ENCODE measurements at places on chromosomes 4 and X.
A peak's percentile ranks its signal among the peaks of the same experiment; 100 is the strongest.

- no peak for DNase-seq
Observed at GRCh38 chr4:1137063-1137776, 23.9 kb upstream of the RNF212 start.

GRCh38 chr4:147025042-147025441, 79.4 kb upstream of the TTC29 start:
- DNase-seq: no peak

- DNase-seq: no peak
Observed at GRCh38 chr4:76591992-76592391, 157.0 kb downstream of the SHROOM3 start.

DNA sequence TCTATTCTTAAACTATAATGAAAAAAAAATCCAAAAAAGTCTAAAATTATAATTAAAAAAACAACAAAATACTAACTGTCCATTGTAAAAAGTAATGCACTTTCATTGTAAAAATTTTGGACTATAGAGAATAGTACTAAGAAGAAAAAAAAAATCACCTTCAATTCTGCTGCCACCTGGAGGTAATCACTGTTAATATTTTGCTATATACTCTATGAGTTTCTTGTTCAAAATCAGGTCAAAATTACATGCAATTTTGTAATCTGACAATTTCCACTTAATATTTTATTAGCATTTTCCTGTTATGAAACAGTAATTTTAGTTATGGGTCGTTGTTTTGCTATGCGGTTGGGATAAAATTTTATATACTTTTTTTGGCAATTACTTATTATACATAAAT, 62.0 kb downstream of the HTT start:
- DNase-seq: no peak

DNA sequence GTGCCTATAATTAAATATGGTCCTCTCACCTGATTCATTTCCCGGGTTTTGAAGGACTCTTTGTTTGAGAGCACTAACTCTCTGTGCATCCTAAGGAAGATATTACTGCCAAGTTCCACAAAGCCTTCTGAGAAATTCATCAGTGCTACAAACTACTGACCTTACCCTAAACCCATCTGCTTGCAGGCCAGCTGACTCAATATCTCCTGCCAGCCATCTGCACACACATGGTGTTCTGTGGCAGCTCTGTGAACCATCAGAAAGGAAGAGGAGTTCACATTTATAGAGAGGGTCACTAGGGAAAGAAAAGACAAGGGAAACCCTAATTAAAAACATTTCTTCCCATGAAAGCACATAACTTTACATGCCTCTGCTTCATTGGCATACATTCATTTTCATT, 156.7 kb downstream of the ATP10D start:
- no peak for DNase-seq

- no peak for DNase-seq
Observed at GRCh38 chr4:40232610-40233009, 35.8 kb downstream of the RHOH start.

DNA sequence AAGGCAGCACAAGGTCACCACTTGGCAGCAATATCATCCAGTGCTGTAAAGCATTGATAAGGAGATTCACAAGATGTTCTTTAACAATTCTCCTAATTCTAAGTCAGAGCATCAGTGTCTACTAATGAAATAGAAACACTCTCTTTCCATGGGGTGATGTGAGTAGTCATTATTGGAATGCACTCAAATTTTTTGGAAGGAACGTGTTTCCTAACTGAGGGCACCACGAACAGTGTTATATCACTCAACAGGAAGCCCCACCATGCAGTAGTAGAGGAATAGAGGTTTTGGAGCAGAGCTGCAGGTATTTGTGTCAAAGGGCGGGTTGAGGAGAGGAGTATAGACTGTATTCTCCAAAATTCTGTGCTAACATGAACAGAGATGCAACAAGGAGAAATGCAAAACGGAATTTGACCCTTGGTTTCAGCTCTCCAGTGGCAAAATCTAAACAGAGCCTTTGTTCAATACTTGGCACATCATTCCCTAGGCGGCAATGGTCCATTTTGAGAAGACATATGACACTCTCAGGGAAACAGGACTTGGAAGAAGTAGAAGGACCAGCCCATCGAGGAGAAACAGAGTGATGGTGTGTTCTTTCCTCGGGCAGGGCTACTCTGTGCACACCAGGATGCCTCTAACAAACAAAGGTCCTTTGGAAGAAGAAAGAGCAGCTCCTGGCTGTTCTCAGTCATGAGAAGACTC, 98.9 kb downstream of the CPEB2 start:
- DNase-seq: no peak

DNA sequence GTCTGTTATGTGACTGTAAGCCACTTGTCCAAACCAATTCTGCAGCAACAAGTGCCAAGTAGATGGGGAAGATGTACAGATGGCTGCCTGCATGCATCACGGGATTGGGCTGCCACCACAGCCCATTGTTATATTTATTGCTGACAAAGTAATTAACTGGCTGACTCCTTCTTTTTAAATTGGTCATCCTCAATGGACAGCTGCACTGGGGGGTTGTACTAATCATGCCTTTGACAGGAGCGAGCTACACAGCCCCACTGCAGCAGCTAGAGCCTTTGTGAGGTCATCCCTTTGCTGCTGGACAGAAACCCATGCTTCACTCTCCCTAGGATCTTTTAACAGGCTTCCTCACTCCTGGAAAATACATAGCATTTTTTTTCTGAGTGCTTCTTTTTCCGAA, 146.7 kb upstream of the CXXC4 start:
- no peak for DNase-seq

GRCh38 chr4:7871356-7871755, 68.3 kb downstream of the AFAP1 start:
- DNase-seq: no peak

DNA sequence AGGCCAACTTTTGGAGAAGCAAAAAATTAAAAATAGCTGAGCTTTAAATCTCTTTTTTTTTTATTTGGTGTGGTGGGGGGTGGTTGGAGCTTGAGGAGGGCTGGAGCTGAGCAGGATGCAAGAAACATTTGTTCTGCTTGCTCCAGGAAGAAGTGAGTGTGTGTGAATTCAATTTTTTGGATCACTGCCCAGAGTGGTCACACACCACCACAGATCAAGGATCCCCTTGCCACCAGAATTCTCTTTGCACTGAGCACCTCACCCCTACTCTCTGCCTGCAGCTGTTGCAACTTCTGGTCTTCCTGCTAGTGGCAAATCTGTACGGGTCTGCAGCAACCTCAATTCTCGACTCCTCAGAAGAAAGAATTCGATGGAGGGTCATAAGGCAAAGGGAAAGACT, 19.9 kb upstream of the PLP1 start:
- no peak for DNase-seq

- DNase-seq: no peak
Observed at GRCh38 chr4:118758293-118758692, 73.1 kb downstream of the METTL14 start.

DNA sequence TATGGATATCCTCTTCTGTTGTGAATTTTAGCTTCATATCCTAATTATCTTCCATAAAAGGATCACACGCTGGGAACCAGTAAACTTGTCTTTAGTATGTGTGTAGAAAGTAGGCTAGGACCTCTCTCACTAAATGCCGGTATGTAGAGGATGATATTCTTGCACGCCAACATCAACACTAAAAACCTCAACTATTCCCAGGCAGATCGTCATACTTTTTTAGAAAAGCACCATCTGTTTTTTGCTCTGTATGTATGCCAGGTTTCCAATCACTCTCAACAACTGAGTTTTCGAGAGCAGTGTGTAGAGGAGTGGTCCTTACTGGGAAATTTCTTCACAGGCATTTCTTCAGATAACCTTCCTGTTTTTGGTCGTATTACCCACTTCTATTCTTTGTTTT, 283.6 kb downstream of the GALNTL6 start:
- no peak for DNase-seq

- no peak for DNase-seq
Observed at GRCh38 chr4:8185930-8186329, 13.2 kb upstream of the SH3TC1 start.

GRCh38 chr4:59920416-59920815, 1279.7 kb upstream of the ADGRL3 start:
- DNase-seq: no peak

- no peak for DNase-seq
Observed at GRCh38 chr4:106268786-106269185, 47.2 kb downstream of the TBCK start.

DNA sequence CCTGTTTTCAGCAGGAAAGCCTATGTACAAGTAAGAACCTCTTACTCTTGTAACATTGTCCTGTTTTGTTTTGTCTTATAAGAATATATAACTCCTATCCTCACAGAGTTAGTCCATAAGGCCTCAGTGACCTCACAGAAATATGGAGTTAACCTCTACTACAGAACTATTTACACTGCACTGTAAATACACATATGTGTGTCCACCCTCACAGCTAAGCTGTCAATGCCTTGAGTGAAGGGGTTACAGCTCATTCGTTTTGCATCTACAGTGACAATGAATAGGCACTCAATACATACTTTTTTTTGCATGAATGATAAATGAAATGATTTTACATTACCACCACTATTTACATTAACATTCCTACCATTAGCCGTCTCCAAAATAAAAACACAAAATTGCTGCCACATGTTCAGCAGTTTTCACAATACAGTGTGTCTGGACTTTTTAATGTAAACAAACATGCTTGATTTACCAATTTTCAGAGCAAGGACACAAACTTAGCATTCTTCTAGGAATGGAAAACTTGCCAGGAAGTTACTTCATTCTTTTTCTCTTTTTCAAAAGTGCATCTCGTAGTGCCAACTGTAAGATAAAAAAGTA, 9.5 kb upstream of the NAAA start:
- DNase-seq: no peak

DNA sequence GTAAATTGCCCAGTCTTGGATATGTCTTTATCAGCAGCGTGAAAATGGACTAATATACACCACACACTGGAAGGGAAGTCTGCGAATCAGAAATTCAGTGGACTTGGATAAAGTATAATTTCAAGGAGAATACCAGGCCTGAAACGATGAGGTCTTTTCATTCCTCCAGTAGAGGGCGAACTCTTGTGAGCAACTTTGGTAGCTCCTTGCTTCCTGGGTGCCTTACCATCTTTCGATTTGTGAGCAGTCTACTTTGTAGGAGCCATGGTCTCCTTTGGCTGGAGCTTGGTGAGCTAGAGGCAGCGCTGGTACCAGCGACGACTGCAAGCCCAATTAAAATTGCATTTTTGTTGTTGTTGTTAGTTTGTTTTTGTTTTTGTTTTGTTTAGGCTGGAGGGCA, 791.9 kb downstream of the FAT4 start:
- no peak for DNase-seq

DNA sequence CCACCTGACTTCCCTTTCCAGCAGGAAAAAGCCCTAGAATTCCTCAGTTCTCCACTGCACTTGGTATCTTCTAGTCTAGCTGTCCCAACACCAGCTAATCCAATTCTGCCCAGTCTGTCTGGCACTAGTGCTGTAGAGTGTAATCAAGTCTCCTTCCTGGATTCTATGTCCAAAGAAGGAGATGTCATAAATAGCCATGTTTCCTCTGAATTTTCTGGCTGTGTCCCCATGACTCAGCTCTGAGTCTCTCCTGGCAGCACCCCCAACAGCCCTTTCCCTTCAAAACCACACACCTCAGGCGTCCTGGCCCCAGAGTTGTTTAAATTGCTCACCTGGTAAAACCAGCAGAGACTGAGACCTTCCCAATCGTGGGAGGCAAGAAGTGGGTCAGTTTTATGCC, 197.2 kb downstream of the GRXCR1 start:
- no peak for DNase-seq

DNA sequence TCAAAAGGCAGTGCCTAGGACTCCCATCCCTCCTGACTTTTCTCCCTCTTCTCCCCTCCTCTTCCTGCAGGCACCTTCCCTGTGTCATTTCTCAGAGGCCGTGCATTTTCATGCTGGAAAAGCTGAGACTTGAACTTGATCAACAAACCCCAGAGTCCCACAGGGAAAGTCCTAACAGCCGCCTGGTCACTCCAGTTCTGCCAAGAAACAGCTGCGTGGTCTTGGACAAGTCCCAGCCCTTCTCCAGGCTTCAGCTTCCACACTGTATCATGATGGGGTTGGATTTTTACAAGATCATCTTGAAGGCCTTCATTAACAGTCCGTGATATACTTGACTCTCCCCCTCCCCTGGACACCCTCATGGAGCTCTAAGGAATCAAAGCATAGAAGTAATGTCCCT, 366.0 kb downstream of the BCOR start:
- no peak for DNase-seq

DNA sequence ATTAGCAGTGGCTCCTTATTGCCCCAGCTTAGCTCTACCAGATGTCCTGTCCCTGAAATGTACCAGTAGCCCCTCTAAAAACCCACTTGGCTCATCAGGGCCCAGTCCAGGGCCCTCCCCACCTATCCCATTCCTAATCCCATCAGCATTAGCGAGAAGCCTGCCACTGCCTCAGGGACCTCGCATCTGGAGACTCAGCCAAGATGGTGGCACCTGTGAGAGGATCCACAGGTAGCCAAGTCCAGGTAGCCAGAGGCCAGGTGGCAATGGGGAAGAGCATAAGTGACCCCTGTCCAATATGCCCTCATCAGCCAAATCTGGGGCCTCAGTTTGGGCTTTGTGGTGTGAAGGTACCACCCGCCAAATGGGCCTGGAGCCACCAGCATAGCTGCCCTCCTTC, 97.7 kb downstream of the MAMLD1 start:
- DNase-seq: no peak

- DNase-seq: peak; percentile 52
Observed at GRCh38 chrX:40474205-40474626, 106.6 kb upstream of the ATP6AP2 start.

DNA sequence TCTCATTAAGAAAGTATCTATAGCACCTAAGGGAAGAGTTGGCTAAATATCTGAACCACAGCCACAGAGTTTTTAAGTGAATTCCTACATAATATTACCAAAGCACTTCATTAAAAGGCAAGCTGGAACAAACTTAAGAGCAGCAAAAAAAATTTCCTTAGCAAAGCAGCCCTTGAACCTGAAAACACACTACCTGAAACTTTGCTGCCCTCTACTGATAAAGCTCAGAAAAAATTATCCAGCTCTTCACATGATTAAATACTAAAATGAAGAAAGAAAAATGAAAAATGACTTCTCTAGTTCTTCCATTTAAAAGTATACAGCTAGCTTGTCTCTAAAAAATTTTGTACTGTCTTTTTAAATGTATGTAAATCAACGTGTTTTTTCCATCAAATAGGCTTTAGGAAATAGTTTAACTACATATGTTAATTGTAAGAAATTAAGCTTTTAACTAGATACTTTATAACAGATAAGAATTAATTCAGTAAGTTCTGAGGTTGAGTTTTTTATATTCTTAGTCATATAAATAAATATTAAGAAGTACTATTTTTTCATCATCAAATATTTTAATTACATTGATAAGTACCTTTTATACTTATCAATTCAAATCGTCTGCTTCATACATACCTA, 156.1 kb downstream of the STPG2 start:
- no peak for DNase-seq

- no peak for DNase-seq
Observed at GRCh38 chr4:140829825-140830224, 73.6 kb upstream of the TBC1D9 start.

DNA sequence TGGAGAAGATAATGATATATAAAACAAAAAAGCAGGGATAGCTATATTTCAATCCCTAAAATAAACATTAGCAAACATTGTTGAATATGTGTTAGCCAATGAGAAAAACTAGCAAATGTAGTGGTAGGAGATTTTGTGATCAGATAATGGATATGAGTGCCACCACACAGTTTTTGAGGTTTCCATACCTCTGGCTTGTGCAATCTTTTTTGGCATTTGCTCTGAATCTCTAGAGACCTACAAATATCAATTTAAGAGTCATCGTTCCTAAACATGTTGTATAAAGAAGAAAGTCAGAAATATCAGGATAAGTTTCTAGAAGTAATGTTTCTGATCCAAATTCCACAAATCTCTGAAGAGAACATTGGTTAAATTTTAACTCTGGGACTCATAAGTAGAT, 308.7 kb downstream of the PDGFC start:
- DNase-seq: no peak

Measured in right kidney (tissue), 9 donors.